ENCODE measurements at places on chromosomes 1 and 21.

DNA sequence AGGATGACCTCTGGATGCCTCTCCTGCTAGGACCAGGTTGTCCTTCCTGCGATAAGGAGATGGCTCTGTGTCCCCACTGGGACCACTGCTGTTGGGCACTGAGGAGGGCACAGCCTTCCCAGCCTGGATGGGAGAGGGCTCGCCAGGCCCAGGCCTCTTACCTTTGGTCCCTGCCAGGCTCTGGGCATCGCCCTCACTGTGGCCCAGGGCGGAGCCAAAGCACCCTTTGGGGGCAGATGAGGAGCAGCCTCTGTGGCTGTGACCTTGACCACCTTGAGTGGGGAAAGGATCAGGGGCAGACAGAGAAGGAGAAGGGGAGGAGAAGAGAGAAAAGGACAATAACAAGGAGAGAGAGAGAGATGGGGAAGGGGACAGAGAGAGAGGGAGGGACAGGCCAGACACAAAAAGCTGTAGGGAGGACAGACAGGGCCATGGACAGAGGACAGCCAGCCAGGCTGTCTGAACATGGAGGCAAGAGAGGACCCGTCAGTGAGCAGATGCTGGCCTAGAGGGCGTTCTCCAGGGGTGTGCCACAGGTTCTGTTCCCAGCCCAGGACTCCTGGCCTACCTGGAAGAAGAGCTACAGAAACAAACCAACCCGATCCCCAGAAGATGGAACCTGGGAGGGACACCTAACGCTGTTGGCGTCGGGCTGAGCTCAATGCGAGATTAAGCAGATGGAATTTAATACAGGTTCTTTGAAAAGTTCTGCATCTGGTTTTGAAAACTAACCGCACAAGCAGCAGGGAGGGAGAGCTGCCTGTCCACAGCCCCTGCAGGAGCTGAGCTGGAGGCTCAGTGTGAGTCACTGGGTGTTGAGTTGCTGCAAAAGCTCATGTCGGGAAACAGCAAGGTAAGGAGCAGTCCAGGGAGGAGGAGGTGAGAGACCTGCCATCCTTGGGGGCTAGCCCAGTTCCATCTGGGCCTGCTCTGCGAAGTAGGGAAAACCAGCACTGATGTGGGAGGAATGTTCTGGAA, 262.1 kb downstream of the PTPRU start:
- DNase-seq = no peak

- DNase-seq = no peak
Observed at GRCh38 chr1:76293831-76294230, 219.3 kb downstream of the ST6GALNAC3 start.

- DNase-seq = no peak
Observed at GRCh38 chr1:198003468-198003867, 86.3 kb downstream of the LHX9 start.

- DNase-seq = no peak
Observed at GRCh38 chr1:1402072-1402900, 3.2 kb upstream of the CCNL2 start.

- DNase-seq = no peak
Observed at GRCh38 chr1:9038881-9039760, 12.9 kb upstream of the SLC2A7 start.

- no peak for DNase-seq
Observed at GRCh38 chr21:15015622-15016471, 49.0 kb downstream of the NRIP1 start.

DNA sequence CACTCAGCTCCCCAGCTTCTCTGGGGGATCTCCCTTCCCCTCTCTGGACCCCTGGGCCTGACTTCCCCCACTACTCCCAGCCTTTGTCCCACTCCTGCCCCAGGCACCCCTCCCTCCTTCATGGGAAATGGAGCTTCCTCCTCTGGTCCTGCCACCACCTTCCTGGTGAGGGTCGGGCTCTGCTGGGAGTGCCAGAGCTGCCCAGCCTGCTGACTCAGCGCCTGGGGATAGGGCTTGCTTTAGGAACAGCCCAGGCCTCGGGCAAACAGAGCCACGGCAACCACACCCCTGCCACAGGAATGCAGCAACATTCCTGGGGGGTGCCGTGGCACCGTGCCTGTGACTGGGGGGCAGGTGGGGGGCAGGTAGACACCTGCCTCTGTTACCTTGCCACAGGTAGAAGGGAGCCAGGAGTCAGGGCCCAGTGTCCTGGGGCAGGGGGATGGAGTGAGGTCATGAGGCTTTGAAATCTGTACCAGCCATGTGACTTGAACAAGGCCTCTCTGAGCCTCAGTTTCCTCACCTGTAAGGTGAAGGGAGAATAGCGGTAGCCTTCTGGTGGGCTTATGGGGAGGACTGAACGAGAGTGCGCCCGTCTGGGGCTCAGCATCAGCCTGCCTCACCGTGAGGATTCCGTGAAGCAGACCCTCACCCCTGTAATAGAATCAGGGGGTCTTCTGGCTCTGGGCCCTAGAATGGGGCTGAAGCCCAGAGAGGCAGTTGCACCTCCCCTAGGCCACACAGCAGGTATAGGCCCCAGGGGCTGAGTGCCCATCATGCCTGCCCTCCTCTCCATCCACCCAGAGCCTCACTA, 17.8 kb upstream of the EPHA2 start:
- no peak for DNase-seq

DNA sequence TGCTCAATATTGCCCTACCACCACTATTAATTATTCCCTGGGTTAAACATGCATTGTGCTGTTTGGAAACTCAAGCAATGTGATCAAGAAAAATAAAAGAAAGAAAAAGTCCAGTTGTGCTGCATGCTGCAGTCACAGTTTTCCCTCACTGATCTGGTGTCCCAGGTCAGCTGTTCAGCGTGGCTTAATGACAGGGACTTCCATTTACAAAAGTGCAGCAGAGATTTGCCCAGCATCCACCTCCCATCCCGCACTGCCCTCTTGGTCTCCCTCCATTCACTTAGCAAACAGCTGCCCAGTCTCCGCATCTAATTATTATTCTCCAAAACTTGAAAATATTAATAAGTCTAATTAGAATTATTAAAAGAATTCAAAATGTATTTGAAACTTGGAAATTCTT, 2.0 kb upstream of the OR2T4 start:
- no peak for DNase-seq

DNA sequence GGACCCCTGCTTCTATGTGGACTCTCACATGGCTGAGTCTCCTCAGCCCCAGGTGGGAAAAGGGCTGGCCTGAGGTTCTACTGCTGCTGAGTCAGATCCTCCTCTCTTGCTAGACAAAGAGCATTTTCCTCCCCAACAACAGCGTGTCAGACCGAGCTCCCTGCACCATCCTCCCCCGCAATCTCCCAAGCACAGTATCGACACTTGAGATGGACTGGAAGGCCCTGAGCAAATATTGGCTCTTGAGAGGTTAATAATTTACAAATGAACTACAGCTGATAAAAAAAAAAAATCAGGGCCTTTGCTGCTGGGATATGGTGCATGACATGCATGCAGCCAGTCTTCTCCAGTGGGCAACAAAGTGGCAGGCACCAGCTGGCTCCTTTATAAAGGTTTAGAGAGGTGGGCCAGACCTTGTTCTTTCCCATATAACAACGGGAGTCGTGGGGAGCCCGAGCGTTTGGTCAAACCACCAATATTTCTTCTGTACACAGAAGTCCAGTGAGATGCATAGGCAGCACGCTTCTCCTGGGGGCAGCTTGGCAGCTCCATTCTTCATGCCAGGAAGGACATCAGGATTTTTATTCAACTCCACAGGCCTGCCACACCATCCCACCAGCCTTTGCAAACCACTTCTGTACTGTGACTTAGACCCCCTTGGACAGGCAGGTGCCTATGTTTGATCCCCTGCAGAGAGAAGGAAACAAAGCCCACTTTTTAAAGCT, 55.4 kb upstream of the CAMK1G start:
- no peak for DNase-seq

GRCh38 chr1:78688697-78689096, 39.1 kb downstream of the IFI44 start:
- DNase-seq = peak; percentile 61

DNA sequence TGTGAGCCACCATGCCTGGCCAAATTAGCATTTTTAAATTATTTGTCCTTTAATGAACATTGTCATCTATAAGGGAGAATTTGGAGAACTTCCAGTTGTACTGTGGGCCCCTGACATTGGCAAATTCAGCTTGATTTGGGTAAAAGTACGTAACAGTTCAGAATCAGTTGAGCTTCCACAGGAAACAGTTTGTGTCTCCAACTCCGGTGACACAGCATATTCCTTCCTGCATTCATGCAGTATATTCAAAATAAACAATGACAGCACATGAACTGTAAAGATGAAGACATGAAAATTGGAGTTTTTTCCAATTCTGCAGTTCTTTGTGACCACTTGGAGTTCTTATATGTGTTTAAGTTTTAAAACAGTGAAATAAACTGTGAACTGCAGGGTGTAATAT, 28.2 kb downstream of the RNF220 start:
- DNase-seq = no peak

DNA sequence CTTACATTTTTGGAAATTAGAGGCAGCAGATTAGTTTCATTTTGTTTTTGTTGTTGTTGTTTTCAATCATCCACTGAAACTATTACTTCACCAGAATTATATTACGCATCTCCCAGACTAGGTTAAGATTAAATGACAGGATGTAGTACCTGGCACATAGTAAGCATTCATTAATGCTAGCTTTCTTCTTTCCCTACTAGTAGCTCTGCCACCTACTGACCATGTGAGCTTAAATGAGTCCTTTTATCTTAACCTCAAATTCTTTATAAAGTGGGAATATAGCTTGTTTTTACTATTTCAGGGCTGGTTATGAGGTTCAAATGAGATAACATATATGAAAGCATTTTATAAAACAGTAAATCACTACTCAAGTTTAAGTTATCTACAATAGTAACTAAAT, 10.2 kb upstream of the ASPM start:
- DNase-seq = no peak

GRCh38 chr1:226810681-226811080, 59.7 kb upstream of the PSEN2 start:
- DNase-seq = no peak

DNA sequence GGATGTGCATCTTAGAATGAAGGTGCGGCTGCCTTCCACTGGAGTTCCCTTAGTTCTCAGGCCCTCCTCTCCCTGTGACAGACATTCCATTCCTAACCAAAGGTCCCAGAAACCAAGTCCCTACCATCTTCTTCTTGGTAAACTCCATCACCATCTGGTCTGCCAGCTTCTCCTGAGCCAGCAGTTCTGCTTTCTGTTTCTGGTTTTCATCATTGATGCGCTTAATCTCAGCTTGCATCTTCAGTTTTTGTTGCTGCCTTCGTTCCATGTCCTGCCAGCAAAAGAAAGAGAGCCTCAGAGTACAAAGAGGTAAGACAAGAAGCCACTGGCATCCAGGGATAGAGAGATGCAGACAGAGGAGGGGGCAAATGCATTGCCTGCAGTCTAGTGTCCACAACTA, 18.0 kb upstream of the VSIG8 start:
- no peak for DNase-seq

GRCh38 chr1:39170731-39171667, 33.5 kb upstream of the MACF1 start:
- peak; percentile 76 for DNase-seq

GRCh38 chr21:34845521-34846451, 177.0 kb downstream of the CLIC6 start:
- DNase-seq = no peak

- DNase-seq = no peak
Observed at GRCh38 chr1:51214615-51215131, 21.4 kb upstream of the RNF11 start.

DNA sequence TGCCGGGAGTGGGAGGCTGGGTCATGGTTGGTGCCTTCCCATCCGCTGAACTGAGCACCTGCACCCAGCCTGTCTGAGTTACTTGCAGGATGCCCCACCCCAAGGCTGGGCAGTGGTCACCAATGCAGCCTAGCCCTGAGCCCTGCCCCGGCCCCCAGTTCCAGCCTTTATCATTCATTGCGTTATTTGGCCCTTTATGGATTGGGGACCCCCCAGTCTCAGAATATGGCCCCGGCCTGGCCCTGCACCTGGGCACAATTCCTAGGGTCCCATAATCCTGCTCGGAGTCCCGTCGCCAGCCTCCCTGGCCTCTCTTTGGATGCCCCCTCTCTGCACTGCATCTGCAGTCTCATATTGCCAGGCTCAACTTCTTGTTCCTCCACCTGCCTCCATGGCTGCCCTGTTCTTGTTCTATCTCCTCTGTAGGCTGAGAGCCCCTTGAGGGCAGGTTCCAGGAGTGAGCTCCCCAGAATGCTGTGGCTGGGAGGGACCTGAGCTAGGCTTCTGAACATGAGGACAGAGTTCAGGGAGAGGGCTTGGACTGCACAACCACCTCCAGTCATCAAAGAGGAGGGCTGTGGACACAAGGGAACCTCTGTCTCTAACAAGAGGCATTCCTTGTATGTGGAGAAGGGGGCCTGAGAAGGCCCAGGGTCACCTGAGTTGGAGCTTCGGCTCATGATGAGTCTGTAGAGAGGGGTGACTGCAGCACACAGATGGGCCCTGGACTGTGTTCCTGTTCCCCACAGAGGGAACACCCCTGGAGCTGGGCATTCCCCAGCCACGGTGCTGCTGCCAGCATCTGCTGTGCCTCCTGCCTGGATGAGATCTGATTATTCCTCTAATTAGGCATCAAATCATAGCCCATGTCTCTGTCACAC, 1.1 kb upstream of the KNCN start:
- no peak for DNase-seq

- no peak for DNase-seq
Observed at GRCh38 chr1:167473761-167474160, 44.6 kb downstream of the CD247 start.

DNA sequence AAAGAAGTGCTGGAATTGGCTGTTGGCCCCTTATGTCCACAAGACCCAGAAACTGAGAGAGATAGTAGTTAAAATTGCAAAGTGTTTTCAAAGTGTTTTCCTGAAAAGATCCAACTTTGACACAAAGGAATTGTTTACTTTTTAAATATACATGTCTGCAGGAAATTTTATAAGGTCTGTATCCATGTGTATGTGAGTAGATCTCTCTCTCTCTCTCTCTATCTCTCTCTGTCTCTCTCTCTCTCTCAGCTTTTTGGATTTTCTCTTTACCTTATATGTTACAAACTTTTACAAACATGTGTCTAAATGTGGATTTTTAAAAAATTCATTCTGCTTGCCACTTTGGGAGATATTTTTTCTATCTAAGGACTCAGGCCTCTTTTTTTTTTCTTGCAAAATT, 358.6 kb downstream of the SIPA1L2 start:
- no peak for DNase-seq

- DNase-seq = no peak
Observed at GRCh38 chr1:173917149-173917548, at the start of gene SERPINC1. Gene SERPINC1 (minus strand): TSS chr1:173917327. CDS start chr1:173917259, 68 bp downstream.

GRCh38 chr1:41482001-41482765, 2.3 kb downstream of the EDN2 start:
- peak; percentile 94 for DNase-seq

DNA sequence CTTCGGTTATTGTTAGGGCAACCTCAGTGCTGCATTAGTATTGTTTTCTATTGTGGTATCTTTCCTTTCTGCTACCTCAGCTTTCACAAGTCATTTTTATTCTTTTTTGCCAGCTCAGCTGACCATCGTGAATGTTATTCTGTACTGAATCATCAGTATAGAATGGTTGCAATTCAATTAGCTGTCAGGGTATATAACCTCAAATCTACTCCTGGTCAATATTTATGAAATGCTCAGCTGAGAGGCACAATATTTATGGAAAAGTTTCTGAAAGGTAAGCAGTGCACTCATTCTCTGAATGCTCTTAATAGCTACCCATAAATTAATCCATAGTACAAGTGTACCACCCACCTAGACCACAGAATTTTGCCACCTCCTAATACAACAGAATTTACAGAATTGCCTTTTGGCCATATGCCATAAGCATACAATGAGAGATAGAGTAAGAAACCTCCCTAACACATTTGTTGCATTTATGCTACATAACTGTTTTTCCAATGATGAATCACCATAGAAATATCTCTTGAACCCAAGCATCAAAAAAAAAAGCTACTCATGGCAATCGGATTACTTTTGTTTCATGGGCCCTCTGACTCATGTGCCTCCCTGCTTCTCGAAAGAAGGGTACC, 732.6 kb upstream of the CHRM3 start:
- no peak for DNase-seq

All from NCI-H446 (cell line).